ENCODE measurements at places on chromosomes 4 and X.
A peak's percentile ranks its signal among the peaks of the same experiment; 100 is the strongest.

GRCh38 chr4:186934244-186934643 is 210.6 kb upstream of the FAT1 start:
- DNase-seq: no peak

DNA sequence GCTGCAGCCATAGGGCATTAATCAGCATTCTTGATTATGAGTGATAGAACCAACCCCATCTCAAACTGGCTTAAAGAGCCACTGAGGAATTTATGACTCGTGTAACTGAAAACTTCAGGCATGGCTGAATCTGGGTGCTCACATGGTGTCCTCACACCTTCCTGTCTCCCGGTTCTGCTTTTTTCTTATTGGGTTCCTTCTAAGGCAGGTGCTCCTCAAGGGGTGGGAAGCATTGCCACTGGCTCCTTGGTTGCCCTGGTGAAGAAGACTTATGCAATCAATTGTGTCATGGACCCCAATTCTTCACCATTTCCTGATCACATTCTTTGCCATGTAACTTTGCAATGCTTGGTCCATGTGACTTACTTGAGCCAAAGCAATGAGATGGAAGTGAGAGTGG is 4.3 kb upstream of the ZCCHC4 start:
- peak; percentile 15 for DNase-seq

GRCh38 chrX:118423558-118423957 is 72.1 kb upstream of the DOCK11 start:
- DNase-seq: no peak

- DNase-seq: no peak
Observed at GRCh38 chrX:23773601-23774175, 9.3 kb upstream of the SAT1 start.

GRCh38 chrX:44400588-44400987 is 57.1 kb upstream of the EFHC2 start:
- DNase-seq: peak; percentile 77

DNA sequence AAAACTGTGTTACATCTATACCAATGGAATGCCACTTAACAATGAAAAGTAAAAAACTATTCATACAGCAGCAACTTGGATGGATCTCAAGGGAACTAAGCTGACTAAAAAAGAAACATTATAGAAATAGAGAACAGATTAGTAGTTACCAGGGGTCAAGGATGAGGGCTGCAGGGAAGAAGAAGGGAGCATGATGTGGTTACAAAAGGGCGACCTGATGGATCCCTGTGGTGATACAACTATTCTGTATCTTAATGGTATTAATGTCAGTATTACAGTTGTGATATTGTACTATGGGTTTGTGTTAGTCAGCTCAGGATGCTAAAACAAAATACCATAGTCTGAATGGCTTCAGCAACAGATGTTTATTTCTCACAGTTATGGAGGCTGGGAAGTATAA is 190.7 kb downstream of the ZNF674 start:
- no peak for DNase-seq

GRCh38 chr4:188408244-188409030 is 269.2 kb downstream of the TRIML1 start:
- peak; percentile 65 for DNase-seq

DNA sequence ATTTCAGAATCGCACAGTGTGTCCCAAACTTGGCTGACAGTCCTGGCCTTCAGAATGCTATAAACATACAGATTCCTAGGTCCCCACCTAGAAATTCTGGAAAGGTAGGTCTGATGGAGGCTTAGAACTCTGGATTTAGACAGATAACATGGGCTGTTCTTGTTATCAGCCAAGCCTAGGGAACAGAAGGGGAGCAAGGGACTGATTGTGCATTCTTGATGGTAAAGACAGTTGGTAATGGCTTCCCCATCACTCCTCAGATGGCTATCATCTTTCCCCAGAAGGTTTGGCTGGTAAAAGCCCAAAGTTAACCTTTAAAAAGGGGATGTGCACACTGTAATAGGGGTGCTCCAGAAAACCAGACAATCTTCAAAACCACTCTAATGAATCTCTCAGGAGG is 35.7 kb downstream of the DIPK2B start:
- no peak for DNase-seq

- DNase-seq: peak; percentile 80
Observed at GRCh38 chr4:181548873-181549575, 694.2 kb upstream of the TENM3 start.

- DNase-seq: no peak
Observed at GRCh38 chrX:9772943-9773342, 7.3 kb upstream of the GPR143 start.

DNA sequence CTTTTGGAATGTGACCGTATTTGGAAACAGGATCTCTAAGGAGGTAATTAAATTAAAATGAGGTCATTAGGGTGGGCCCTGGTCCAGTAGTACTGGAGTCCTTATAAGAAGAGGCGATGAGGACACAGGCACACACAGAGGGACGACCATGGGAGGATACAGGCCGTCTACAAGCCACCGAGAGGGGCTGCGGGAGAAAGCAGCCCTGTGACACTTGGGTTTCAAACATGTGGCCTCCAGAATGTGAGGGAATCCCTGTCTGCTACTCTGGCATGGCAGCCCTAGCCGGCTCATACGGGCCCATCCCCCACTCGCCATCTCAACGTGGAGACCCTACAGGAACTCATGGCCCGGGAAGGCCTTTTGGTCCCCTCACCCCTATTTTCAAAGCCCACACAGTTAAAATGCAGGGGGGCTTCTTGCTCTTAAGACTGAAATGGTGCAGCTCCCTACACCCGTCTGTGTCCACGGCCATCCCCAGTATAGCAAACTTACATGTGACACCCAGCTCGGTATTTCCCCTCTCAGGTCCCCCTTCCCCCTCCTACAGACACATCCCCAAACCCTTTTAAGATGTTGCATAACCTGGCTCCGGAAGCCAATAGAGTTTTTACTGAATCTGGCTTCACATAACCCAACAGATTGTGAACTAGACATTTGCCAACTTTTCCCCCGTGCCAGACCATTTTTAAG is 124.1 kb upstream of the TBL1X start:
- DNase-seq: peak; percentile 87

DNA sequence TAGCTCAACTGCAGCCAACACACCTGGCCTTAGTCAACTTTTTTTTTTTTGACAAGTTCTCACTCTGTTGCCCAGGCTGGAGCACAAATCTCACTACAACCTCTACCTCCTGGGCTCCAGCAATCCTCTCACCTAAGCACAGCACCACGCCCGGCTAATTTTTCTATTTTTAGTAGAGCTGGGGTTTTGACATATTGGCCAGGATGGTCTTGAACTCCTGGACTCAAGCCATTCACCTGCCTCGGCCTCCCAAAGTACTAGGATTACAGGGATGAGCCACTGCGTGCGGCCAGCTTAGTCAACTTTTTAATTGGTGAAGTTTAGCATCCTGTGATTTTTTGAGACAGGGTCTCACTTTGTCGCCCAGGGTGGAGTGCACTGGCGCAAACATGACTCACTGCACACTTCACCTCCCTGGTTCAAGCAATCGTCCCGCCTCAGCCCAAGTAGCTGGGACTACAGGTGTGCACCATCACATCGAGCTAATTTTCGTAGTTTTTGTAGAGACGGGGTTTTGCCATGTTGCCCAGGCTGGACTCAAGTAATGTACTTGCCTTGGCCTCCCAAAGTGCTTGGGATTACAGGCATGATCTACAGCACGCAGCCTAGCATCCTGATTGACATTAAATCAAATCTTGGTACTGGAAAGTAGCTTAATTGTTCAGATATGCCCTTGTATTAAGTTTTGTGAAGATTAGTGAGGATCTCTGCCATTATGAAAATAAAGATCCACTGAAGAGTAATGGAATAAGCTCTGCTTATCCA is 8.3 kb downstream of the HNRNPDL start:
- no peak for DNase-seq

- DNase-seq: no peak
Observed at GRCh38 chr4:78020677-78021076, 36.4 kb upstream of the FRAS1 start.

DNA sequence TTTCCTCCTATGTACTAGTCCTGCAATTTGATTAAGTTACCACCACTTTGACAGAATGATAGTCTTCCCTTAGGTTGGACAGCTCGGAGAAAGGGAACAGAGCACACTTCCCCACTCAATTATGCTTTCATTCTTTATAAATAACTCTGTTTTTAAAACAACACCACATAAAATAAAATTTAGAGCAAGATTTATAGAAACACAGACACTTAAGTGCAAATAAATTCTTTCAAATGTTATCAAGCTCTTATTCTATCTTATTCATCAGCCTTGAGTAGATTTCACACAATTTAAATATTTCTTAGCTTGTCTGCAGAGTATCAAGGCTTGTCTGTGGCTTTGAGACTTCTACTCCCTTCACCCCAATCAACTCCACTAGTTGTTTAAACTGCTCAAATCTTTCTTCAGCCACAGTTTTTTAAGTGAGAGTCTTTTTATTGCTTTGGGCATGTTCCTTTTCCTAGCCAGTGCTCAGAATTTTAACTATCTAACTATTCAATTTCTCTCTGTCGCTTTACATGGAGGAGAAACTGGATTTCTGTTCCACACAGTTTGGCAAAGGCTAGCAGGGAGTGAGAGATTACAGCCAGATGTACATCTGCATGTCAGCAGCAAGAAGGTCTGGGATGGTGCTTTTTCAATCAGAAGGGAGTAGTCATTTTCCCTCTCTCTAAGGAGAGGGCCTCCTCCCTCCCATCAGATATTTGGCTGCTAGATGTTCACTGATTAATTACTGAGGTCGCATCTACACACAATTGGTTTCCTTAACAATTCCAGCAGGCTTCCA is 53.1 kb upstream of the PLAC1 start:
- peak; percentile 53 for DNase-seq

DNA sequence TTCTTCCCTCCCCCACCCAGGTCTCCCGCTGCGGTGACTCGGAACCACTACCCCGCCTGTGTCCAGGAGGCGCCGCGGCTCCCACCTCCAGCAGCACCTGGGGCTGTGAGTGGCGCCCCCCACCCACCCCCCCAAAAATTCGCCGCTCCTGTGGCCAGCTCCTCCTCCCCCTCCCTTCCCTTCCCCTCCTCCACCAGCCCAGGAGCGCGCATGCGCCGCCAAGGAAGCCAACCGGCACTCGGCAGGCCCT is 278 bp downstream of the CLOCK start:
- DNase-seq: no peak

- no peak for DNase-seq
Observed at GRCh38 chr4:120010646-120011045, 56.0 kb downstream of the MAD2L1 start.

DNA sequence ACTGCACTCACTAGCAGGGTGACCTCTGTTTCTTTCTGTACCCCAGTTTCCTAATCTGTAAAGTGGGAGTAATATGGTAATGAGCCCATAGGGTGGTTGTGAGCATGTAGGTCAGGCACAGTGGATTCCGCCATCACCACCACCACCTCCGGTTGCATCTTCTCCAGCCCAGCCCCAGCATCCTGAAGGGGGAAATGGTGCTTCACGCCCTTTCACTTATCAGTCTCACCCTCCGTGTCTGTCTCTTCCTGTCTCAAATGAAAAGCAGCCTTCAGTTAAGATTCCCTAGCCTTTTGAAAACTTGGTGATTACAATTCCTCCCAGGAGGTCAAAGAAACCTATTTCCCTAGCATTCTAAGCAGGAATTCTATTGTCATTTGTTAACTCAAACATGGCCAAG is 16.9 kb upstream of the XPNPEP2 start:
- DNase-seq: no peak

GRCh38 chrX:154131955-154132354 is 12.1 kb upstream of the OPN1LW start:
- no peak for DNase-seq

DNA sequence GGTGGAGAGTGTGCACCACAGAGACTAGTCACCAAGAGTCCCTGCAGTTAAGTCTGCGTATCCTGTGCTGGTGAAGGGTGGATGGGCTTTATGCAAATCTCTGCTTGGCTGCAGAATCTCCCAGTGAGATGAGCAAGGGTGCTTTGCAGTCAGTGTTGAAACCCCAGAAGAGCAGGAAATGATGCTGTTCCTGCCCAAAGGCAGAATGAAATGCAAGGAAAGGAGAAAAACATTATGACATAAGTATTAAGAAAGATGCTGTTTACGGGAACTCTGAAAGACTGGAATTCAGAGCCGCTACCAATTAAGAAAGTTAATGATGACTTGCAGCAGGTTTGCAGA is 25.4 kb upstream of the ACSL1 start:
- no peak for DNase-seq

DNA sequence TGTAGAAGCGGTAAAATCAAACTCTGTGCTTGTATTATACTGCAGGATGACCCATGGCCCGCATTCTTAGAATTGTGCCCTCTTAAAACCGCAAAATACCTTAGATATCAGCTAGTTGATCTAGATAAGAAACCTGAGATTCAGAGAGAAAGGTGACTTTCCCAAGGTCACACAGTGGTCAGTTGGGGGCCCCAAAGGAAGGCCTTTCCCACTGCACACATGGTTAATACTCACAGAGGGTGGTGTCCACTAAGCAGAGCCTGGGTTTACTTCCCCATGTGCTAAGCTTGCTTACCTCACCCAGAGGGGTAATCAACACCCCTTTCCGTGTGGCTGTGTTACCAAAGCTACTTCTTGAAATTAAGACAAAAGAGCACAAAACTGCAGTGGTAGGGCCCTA is 66.3 kb downstream of the RBM47 start:
- DNase-seq: no peak

- no peak for DNase-seq
Observed at GRCh38 chr4:177737387-177737940, 295.2 kb upstream of the AGA start.

- no peak for DNase-seq
Observed at GRCh38 chr4:184283659-184284335, 66.1 kb upstream of the ENPP6 start.

DNA sequence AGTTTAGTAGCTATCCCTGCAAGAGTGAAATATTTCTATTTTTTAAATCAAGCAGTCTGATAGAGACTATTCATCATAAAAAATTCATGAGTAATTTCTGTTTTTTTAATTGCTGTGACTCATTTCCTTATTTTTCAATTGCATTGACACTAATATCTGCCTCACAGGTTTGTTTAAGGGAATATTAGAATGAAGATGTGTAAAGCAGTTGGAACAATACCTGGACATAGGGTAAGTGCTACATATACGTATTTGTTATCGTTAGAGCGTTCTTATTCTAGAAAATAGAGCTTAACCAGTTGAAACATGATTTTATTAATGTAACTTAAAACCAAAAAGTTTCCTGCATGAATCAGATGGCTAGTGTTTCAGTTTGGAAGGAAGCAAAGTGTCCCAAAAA is 2211.3 kb downstream of the PCDH7 start:
- no peak for DNase-seq

DNA sequence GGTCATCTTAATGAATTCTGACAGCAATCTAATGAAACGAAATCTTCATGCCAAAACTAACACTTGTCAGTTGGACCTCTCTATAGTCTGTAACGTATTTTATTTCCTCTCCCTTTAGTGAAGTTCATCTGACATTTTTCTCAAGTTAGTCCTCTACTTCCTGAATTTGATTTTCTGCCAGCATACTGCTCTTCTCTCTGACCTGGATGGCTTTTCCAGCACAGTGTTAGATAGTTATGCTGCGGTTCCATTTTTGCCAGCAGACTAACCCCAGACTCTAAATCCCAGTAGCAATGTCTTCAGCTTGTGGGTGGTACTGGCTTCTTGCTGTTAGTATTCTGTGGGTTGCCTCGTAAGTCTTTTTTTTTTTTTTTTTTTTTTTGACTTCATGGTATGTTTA is 146.7 kb upstream of the VEGFC start:
- DNase-seq: peak; percentile 41
